ENCODE measurements at places on chromosomes 11 and 22.

- H3K4me3 ChIP-seq, result no peak overlapping the region
- DNase-seq, result no peak
- H3K27me3 ChIP-seq, result peaks cover 4% of the 10 kb centered on the region
- H3K27ac ChIP-seq, result no peak overlapping the region
- no peaks in the 10 kb centered on the region for H3K36me3 ChIP-seq
Measured at GRCh38 chr22:32775957-32776356, 25.5 kb upstream of the TIMP3 start.

DNA sequence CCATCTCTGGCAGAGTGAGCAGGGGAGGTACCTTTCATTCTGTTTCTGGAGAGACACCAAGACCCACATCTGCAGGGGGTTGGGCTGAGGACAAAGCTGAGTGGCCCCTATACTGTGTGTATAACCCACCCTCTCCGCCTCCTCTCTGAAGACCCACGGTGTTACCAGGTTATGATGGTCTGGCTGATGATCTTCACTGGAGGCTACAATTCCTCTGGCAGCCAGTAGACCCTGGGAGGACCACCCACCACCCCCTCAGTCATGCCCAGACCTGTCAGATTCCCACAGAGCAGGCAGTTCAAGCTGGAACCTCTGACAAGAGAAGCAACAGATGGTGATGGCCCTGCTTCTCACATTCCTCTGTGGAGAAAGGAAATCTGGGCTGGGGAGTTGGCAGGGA, 11.4 kb upstream of the KCNJ1 start:
- no peaks in the 10 kb centered on the region for H3K36me3 ChIP-seq
- no peak for DNase-seq
- H3K4me3 ChIP-seq, result no peak overlapping the region
- no peak overlapping the region for H3K27ac ChIP-seq
- H3K4me1 ChIP-seq, result no peaks in the 10 kb centered on the region

GRCh38 chr11:9717719-9718118, 53.8 kb downstream of the SWAP70 start:
- H3K4me3 ChIP-seq, result no peak overlapping the region
- peaks cover 2% of the 10 kb centered on the region for H3K27me3 ChIP-seq
- no peak overlapping the region for H3K27ac ChIP-seq
- DNase-seq, result no peak

DNA sequence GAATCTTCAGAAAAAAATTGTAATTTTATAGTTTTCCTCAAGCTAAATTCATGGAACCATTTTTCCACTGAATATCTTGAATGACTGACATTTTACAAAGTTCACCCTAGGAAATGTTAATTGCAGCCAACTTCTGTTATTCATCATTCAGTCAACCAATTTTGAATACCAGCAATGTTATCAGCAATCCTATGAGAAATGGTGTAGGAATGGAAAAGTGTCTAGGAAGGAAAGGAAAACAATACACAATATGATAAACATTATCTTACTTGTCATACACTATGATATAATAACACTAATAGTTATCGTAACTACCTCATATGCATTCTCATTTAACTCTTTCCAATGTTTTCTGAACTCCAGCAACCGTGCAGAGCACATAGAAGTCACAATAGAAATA, 790.5 kb upstream of the LRRC4C start:
- DNase-seq, result no peak
- no peak overlapping the region for H3K27ac ChIP-seq
- H3K4me3 ChIP-seq, result no peak overlapping the region
- H3K4me1 ChIP-seq, result no peaks in the 10 kb centered on the region
- no peaks in the 10 kb centered on the region for H3K27me3 ChIP-seq

GRCh38 chr11:4496557-4497248, 14.3 kb downstream of the OR52K1 start:
- no peak overlapping the region for H3K4me3 ChIP-seq
- H3K27ac ChIP-seq, result no peak overlapping the region
- H3K36me3 ChIP-seq, result no peaks in the 10 kb centered on the region
- peaks cover 4% of the 10 kb centered on the region for H3K27me3 ChIP-seq
- DNase-seq, result no peak
- H3K4me1 ChIP-seq, result no peaks in the 10 kb centered on the region

DNA sequence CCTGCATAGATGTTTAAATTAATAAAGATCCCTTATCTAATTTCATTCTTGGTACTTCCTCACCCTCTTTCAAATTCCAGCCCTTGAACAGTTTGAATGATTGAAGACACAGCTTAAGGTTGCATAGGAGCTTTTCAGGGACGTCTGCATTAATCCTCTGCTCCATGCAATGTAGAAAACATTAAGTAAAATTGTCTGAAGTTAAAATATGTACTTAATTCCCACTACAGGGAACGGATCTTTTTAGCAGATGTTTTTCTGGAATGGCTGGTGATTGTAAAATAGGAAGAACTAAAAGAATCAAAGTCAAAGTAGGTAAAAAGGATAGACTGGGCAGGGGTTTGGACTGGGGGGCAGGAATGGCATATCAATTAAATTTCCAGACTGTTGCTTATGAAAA, 58.9 kb downstream of the ABTB2 start:
- peaks cover 19% of the 10 kb centered on the region for H3K4me1 ChIP-seq
- H3K27me3 ChIP-seq, result no peaks in the 10 kb centered on the region
- no peaks in the 10 kb centered on the region for H3K36me3 ChIP-seq
- H3K27ac ChIP-seq, result no peak overlapping the region
- DNase-seq, result no peak
- H3K4me3 ChIP-seq, result no peak overlapping the region

GRCh38 chr22:35023692-35024363, 42.1 kb upstream of the ISX start:
- no peak overlapping the region for H3K27ac ChIP-seq
- H3K36me3 ChIP-seq, result no peaks in the 10 kb centered on the region
- no peak overlapping the region for H3K4me3 ChIP-seq
- DNase-seq, result peak; percentile 10

GRCh38 chr22:40727070-40727963, 48.0 kb downstream of the MCHR1 start:
- H3K4me3 ChIP-seq, result no peak overlapping the region
- H3K36me3 ChIP-seq, result no peaks in the 10 kb centered on the region
- H3K4me1 ChIP-seq, result peaks cover 6% of the 10 kb centered on the region
- peaks cover 6% of the 10 kb centered on the region for H3K27me3 ChIP-seq
- DNase-seq, result no peak

DNA sequence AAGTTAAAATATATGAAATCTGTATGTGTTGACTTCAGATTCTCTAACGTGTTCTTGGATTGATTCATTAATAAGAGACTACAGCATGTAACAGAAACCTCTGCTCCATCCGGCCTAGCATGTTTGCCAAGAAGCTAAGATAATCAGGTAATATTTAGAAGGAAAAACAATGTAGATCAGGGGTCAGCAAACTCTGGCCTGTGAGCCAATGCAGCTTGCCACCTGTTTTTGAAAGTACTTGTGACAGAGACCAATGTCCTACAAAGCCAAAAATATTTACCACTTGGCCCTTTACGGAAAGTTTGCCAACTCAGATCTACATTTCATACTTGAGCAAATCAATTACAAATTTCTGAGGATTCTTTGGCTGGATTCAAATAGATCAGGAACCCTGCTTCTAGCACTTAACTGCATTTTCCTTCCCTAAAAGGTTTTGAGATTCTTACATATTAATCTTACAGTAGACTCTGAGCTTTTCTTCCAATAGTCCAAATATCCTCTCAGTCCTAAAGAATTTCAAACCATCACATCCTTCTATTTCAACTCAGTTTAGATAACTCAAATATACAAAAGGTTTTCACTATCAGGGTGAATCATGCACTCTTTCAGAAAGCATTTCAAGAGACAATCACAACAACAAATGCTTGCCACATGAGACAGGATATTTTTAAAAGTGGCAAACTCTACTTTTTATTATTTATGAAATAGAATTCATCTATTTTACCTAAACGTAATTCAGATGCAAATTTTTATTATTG, 29.5 kb downstream of the APOL5 start:
- no peaks in the 10 kb centered on the region for H3K36me3 ChIP-seq
- DNase-seq, result no peak
- H3K27ac ChIP-seq, result no peak overlapping the region
- H3K4me3 ChIP-seq, result no peak overlapping the region
- no peaks in the 10 kb centered on the region for H3K4me1 ChIP-seq
- no peaks in the 10 kb centered on the region for H3K27me3 ChIP-seq

DNA sequence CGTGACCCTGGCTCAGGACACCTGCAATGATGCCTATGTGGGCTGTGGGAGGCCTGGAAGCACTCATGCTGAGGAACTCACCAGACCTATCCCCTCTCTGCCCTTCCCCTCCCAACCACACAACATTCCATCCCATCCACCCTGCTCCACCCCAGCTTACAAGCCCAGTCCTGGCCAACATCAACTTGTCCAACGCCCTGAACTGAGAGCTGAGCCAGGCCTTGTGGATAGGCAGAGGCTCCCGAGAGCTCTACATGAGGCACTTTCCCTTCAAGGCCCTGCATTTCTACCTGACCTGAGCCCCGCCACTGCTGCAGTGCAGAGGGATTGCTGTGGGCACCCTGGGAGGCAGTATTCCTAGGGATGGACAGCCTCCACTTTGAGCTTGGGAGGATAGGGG, 112.4 kb downstream of the PDE2A start:
- H3K4me3 ChIP-seq, result no peak overlapping the region
- no peak overlapping the region for H3K27ac ChIP-seq
- peaks cover 3% of the 10 kb centered on the region for H3K27me3 ChIP-seq
- no peak for DNase-seq
- no peaks in the 10 kb centered on the region for H3K4me1 ChIP-seq

GRCh38 chr22:46346680-46347405, 11.3 kb downstream of the TRMU start:
- no peak for DNase-seq
- H3K27ac ChIP-seq, result no peak overlapping the region
- H3K36me3 ChIP-seq, result peaks cover 39% of the 10 kb centered on the region
- H3K4me3 ChIP-seq, result no peak overlapping the region
- no peaks in the 10 kb centered on the region for H3K27me3 ChIP-seq

GRCh38 chr22:32802237-32802765, 796 bp downstream of the TIMP3 start:
- peaks cover 16% of the 10 kb centered on the region for H3K27me3 ChIP-seq
- DNase-seq, result no peak
- peaks cover 2% of the 10 kb centered on the region for H3K4me1 ChIP-seq

DNA sequence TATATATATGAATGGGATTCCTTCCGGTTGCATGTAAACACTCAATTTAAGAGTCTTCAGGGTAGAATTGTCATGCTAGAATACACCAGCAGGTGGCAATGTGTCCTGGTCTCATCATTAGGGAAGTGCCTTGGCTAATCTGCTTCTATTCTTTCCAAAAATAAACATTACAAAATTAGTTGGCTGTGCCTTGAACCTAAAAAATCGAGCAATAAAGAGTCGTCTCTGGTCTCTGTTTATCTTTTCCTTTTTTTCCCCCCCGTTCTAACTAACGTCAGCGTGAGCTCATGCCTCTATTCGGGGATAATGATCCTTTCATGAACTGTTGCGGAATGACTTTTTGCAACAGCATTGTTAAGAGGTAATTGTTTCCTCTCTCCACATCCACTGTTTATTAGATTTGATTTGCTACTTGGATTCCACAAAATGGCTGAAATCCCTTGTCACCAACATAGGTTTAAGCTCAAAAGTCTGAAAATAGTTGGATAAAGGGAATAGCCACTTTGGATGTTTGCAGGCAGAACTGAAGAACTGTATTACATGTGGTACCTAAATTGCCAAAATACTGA, 1.2 kb upstream of the ARHGEF12 start:
- peak overlapping the region; percentile 81 for H3K27ac ChIP-seq
- H3K4me3 ChIP-seq, result peak overlapping the region; percentile 79
- DNase-seq, result peak; percentile 66
- H3K27me3 ChIP-seq, result peaks cover 16% of the 10 kb centered on the region

GRCh38 chr22:36822581-36822980, 5.7 kb upstream of the PVALB start:
- no peak overlapping the region for H3K27ac ChIP-seq
- no peak for DNase-seq
- H3K4me3 ChIP-seq, result no peak overlapping the region
- peaks cover 10% of the 10 kb centered on the region for H3K27me3 ChIP-seq
- no peaks in the 10 kb centered on the region for H3K36me3 ChIP-seq

DNA sequence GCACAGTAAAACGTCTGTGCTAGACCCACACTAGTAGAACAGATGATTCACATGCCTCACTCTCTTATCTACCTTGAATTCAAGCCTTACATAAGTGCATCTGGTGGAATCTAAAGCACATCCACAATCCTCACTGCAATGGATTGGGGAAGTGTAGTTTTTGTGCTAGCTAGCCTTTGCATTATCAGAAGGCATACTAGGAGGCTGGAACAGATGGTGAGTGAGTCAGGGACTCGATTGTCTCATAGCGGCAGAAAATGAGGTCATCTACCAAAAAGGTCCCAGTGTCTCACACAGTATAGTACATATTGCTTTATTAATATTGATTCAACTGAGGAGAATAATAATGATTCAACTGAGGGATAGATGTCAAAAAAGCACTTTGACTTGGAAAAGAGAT, 9.3 kb downstream of the MSANTD4 start:
- no peak overlapping the region for H3K27ac ChIP-seq
- H3K36me3 ChIP-seq, result peaks cover 32% of the 10 kb centered on the region
- DNase-seq, result no peak
- no peaks in the 10 kb centered on the region for H3K27me3 ChIP-seq
- no peak overlapping the region for H3K4me3 ChIP-seq

DNA sequence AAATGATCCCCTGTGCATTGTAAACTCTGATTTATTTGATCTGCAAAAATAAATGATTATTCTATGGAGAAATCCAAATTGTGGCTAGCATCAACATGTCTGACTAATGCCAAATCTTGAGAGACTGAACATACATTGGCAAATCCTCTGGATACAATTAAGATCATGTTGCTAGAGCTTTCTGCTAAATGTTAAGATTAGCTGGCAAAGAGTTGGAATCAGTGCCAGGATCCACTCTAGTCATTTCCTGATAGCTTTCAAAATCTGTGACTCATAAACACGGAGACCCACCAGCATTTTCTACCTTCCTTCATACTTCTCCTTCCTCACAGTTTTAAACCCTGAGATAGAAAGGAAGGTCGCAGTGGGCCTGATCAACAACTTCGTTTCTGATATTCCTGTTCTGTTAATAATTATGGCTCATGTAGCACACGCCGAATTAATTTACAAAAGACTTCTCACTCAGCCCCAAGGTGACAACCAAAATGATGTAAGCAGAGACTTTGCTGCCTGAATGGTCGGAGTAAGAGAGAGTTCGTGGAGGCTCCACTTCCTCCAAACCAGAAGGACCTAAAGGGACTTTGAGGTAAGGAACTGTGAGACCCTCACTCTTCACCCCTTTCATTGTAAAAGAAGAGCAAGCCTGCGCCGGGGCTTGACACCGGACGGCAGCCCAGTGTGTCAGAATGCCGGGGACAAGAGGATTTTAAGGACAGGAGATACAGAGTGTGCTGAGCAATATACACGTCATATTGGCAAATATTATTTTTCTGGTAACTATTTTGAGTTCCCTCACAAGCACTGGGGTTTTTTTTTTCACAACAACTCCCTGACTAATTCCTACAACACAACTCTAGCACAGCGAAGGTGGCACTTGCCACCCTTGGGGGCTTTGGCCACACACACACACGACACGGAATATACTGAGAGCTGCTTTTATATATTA, 42.0 kb downstream of the SERPINH1 start:
- DNase-seq, result no peak
- no peaks in the 10 kb centered on the region for H3K36me3 ChIP-seq
- no peak overlapping the region for H3K27ac ChIP-seq
- no peak overlapping the region for H3K4me3 ChIP-seq

Measured in immature natural killer cell (primary cell).